Skin of body (tissue), 3 donors: ENCODE measurements at places on chromosomes 6 and 20. TPM values are rescaled to one million over a fixed set of nuclear protein-coding genes. Genes with fewer than 3 reads are reported as not detected.

DNA sequence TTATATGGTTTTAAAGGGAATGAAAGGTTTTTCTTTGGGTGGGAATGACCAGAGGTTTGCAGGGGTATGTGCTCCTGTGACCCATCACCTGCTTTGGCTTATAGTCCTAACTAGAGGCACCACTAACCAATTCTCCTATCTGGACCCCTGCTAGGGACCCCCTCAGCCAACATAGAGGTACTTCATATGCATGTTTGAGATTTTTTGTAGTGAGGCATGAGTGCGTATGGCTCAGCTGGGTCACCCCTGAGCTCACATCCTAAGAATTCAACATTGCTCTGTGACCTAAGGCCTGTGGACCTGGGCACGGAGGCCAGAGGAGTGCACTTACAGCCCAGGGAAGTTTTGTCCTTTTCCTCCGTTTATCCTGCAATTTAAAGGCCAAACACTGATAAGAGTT lies 68.4 kb upstream of the EEF1E1 start:
- no peak for DNase-seq

DNA sequence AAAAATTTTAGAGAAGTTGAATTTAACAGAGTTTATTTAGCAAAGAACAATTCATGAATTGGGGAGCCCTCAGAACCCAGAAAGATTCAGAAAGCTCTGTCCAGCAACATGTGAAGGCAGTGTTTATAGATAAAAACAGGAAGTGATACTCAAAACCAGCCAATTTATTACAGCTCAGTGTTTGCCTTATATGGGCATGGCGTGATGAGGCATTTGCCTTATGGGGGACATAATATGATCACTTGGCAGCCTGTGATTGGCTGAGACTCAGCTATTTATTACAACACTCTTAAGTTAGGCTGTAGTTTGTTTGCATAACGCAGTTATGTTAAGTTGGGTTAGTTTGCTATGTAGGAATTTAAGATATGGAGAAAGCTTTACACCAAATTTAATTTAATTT lies 11.5 kb downstream of the HLA-DPA1 start:
- no peak for DNase-seq

DNA sequence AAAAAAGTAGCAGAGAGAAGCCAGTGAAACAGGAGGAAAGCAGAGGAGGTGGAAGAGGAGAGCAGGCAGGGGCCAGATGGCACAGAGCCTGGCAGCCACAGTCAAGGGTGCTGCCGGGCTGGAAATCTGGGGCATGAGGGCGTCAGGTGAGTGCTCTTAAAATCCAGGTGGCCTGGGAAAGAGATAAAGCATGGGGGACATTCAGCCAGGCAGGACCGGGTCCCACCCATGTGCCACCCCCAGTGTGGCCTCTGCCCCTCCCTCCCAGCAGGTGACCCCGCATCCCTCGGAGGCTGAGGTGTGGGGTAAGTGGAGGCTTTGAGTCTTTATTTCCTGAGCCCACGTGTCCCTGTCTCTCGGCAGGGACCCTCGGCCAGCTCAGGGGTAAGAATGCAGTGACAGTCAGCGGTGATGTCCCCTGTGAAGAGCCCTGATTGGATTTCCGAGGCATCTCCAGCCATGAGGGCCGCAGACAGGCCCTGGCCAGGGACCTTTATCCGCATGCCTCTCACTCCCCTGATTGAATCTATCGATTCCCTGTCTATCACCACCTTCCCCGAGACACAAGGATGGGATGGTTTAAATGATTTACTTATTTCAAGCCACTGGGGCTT lies 33.8 kb upstream of the SULF2 start:
- DNase-seq, result no peak

- DNase-seq, result no peak
Observed at GRCh38 chr20:15619341-15619740, 953.9 kb downstream of the KIF16B start.

GRCh38 chr6:71446057-71446456 lies 157.4 kb downstream of the OGFRL1 start:
- no peak for DNase-seq

- DNase-seq, result no peak
Observed at GRCh38 chr6:169989594-169989993, 238.2 kb downstream of the ERMARD start.

- no peak for DNase-seq
Observed at GRCh38 chr20:4020256-4020655, 4.9 kb upstream of the RNF24 start.

GRCh38 chr6:167146135-167146534 lies 11.6 kb downstream of the GPR31 start:
- no peak for DNase-seq

DNA sequence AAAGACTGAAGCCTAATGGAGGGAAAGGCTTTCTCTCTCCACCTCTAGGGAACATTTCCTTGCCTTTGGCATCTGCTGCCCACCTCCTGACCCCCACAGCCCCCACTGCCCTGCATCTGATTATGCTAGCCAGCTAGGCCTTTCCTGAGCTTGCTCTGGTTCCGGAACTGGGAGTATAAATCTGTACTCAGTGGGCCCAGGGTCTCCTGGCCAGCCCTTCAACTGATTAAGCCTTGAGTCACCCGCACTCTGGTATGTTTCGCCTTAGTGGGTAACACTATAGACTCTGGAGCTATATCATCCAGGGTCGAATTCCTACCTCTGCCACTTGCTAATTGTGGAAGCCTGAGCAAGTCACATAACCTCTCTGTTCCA lies 45.6 kb upstream of the RIPOR2 start:
- DNase-seq, result no peak

DNA sequence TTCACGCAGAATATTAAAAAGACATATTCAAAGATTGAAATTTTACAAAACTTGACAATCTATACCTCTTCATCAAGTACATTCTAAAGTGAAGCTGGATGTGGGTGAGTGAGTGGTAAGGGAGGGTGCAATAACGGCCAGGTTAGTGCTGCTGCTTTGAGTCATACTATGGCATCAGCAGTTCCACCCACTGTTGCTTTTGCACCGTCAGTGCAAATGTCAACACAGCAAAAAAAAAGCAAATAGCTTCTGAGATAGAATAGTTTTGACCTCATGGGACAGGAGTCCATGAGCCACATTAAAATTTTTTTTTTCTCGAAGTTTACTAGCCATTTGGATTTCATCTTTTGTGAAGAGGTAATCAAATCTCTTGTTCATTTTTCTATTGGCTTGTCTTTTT lies 31.8 kb downstream of the PSMF1 start:
- no peak for DNase-seq

DNA sequence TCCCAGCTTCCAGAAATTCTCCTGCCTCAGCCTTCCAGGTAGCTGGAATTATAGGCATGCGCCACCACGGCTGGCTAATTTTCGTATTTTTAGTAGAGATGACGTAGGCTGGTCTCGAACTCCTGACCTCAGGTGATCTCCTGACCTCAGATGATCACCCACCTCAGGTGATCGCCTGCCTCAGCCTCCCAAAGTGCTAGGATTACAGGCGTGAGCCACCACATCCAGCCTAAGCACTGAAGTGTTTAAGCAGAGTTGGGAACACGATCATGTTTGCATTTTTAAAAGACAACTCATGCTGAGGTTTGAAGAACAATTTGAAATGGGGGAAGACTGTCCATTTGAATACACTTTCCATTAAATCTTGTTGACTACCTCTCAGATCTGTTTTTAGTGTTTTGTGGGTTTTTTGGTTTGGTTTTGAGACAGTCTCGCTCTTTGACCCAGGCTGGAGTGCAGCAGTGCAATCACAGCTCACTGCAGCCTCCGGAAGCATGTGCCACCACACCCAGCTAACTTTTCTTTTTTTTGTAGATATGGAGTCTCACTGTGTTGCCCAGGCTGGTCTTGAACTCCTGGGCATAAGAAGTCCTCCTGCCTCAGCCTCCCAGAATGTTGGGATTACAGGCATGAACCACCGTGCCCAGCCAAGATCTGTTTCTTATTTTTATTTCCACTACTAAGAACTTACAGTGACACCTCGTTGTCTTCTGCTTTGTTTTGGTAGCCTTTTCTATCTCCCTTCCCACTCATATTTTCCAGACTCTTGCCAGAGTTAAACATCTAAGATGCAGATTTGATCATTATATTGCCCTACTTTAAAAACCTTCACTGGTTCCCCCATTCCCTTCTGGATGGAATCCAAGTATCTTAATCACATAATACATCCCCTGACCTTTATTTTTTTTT lies 5.5 kb downstream of the CASP8AP2 start:
- no peak for DNase-seq

GRCh38 chr20:38119446-38119845 lies 45.6 kb downstream of the TGM2 start:
- no peak for DNase-seq

- no peak for DNase-seq
Observed at GRCh38 chr6:3214898-3215297, 12.6 kb downstream of the TUBB2B start.

DNA sequence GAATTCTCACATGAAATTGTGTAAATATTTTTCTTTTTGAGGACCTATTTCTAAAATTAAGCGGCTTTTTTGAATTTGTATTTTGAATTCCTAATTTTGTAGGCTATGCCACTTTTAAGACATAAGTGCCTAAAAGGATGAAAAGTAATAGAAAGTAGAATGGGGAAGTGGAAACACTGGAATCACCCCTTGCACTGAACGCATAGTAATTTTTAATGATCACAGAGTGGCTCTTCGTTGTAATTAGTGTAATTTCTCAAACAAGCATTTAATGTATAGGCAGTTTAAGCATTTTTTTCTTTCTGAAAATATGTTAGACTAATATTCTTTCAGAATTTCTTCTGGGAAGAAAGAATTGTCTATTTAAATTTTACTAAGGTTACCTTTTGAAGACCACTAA lies 73.2 kb downstream of the ARID1B start:
- DNase-seq, result no peak

DNA sequence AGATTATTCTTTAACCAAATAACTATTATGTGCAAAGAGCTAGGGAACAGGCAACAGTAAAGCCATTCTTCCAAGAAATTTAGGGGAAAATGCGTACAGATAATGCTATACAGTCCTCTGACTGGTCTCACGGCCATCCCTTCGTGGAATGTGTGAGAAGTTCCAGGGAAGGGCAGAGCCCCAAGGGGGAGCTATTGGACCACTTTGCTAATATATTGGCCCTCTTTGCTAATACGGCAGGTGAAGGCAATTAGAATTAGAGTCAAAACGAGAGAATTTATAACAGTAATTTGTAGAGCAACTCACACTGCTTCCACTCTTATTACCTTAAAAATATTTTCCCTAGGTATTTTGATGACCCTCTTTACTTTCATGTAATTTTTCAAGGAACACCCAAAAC lies 140.4 kb downstream of the IMPG1 start:
- DNase-seq, result no peak

DNA sequence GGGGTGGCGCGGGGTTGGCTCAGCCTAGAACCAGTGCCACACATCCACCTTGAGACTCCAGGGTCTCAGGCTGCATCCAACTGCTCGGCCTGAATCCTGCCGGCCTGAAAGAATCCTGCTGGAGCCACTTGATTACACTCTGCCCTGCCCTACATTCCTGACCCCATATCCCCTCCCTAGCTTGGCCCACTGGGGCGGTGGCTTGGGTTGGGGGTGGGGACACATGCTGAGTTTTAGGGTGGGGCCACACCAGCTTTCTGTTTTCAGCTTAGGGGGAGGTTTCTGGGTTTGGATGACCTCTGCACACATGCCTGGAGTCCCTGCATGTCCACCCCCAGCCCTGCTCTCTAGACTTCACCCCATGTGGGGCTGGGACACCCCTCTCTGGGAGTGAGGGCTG lies 6.8 kb downstream of the ITPR3 start:
- DNase-seq, result no peak

DNA sequence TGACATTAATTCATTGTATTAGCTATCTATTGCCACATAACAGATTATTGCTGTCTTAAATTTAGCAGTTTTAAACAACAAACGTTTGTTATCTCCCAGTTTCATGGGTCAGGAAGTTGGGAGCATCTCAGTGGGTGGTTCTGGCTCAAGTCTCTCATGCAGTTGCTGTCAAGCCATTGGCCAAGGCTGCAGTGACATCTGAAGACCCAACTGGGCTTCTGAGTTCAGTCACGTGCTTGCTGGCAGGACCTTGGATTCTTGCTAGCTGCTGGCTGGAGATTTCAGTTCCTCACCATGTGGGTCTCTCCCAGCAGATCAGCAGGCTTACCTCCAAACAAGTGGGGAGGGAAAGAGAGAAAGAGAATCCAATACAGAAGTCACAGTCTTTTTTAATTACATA lies 152.6 kb upstream of the EXOC2 start:
- DNase-seq, result no peak

DNA sequence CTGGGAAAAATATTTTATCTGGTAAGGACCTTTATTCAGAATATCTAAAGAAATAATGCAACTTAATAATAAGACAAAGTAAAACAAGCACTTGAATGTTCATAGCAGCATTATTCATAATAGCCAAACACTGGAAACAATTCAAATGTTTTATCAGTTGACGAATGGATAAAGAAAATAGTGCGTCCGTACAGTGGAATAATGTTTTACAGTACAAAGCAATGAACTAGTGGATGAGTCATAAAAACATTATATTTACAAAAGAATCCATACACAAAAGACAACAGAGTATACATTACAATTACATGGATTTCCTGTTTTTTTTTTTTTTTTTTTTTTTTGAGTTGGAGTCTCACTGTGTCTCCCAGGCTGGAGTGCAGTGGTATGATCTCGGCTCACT lies 12.7 kb downstream of the SMAP1 start:
- no peak for DNase-seq

- no peak for DNase-seq
Observed at GRCh38 chr20:14727485-14728150, 390.2 kb upstream of the FLRT3 start.

- DNase-seq, result no peak
Observed at GRCh38 chr6:168826078-168826390, 385.1 kb downstream of the SMOC2 start.

DNA sequence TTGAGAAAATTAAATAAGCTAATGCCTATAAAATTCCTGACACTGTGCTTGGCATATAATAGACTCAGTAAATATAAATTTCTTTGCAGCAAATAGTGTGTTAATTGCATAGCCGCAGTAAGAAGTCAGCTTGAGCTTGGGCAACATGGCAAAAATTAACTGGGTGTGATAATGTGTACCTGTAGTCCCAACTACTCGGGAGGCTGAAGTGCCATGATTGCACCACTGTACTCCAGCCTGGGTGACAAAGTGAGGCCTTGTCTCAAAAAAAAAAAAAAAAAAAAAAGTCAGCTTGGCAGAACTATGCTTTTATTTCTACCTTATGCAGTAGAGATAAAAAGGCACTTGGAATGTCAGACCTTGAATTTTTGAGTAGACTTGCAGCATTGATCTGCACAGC lies 121.8 kb downstream of the AKAP7 start:
- DNase-seq, result no peak

TTLL9 gene
- 0.30 TPM for total RNA-seq

RNASET2 gene
- 32.8 TPM for total RNA-seq

TINAG gene
- total RNA-seq, result 0.20 TPM

TMEM170B gene
- 5.8 TPM for total RNA-seq

CHRNA4 gene
- 0.20 TPM for total RNA-seq

MICAL1 gene
- total RNA-seq, result 18.6 TPM

ULBP3 gene
- total RNA-seq, result 3.9 TPM

BTNL2 gene
- not detected for total RNA-seq
